Umbilical cord (tissue), 2 donors: ENCODE measurements at places on chromosomes 7 and 10. TPM values are rescaled to one million over a fixed set of nuclear protein-coding genes. Genes with fewer than 3 reads are reported as not detected.
A peak's percentile ranks its signal among the peaks of the same experiment; 100 is the strongest.

Gene TASOR2
- total RNA-seq = 40.2 TPM

Gene PTPN20
- 11.1 TPM for total RNA-seq

Gene C10orf62
- 0.96 TPM for total RNA-seq

Gene NEUROG3
- 0.48 TPM for total RNA-seq

Gene C10orf90
- total RNA-seq = 3.6 TPM

Gene TMEM236
- 1.2 TPM for total RNA-seq

GRCh38 chr10:49050906-49051305 lies 64.4 kb downstream of the VSTM4 start:
- DNase-seq = no peak

DNA sequence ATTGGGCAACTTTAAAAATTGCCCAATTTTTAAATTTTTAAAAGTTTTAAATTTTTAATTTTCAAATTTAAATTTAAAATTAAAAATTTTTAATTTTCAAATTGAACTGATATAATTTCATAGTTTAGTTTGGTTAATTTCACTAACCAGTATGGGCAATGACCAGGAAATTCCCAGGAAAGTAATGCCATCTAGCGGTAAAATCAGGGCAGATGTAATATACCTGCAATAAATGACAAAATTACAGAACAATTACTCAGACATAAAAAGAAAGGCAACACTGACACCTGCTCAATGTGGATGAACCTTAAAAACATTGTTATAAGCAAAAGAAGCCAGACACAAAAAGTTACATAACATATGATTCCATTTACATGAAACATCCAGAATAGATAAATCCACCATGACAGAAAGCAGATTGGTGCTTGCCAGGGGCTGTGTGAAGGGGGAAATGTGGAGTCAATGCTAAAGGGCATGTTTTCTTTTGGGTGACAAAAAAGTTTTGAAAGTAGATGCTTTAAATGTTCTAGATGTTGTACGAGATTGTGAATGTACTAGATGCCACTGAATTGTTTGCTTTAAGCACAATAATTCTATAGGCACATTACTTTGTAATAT lies 28.6 kb upstream of the SLC16A12 start:
- peak; percentile 60 for DNase-seq

DNA sequence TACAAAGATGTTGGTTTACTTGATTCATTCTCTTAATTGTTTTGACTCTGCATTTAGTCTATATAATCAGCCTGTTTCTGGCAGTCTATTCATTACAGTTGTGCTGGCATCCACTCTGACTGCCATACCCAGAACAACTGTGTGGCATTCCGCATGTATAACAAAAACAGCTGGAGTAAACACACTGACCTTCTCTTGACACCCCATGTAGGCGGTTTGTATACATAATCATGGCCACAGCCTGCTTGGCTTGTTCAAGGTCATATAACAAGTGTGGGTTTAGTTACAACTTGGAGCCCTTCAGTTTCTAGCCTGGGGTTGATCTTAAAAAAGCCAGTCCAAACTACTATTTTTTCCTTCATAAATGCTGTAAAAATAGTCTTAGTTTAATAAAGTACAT lies 70.9 kb downstream of the MBL2 start:
- no peak for DNase-seq

DNA sequence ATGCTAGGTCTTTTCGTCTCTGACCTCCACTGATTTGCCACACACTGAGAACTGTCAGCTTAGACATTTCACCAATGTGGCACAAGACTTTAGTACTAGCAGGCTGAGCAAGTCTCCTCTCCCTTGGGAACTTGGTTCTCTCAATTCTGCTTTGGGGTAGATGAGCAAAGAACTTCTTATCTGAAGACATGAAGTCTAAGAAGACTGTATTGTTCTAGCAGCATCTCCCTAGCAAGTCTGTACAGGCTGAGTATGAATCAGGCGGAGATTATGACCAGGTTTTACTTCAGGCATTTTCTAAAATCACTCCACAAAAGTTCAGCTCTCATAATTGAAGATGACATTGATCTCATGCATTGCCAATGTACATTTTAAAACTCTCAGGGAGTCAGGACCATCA lies 23.8 kb upstream of the STN1 start:
- DNase-seq = peak; percentile 36

DNA sequence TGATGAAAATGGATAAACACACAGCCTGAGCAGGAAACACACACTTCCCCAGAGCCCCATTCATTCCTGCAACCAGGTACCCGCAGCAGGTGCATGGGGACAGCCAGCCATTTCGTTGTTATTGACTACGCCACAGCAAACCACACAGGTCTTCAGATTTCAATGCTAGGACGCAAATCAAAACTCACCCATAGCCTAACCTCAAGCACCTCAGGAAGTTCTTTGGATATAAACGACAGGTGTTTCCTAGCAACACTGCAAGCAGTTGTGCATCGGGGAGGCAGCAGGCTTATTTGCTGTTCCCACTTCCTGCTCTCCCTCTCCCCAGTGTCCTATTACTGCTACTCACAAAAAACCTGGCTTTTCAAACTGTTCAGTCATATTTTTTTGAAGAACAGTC lies 176.5 kb upstream of the FRMD4A start:
- DNase-seq = no peak

DNA sequence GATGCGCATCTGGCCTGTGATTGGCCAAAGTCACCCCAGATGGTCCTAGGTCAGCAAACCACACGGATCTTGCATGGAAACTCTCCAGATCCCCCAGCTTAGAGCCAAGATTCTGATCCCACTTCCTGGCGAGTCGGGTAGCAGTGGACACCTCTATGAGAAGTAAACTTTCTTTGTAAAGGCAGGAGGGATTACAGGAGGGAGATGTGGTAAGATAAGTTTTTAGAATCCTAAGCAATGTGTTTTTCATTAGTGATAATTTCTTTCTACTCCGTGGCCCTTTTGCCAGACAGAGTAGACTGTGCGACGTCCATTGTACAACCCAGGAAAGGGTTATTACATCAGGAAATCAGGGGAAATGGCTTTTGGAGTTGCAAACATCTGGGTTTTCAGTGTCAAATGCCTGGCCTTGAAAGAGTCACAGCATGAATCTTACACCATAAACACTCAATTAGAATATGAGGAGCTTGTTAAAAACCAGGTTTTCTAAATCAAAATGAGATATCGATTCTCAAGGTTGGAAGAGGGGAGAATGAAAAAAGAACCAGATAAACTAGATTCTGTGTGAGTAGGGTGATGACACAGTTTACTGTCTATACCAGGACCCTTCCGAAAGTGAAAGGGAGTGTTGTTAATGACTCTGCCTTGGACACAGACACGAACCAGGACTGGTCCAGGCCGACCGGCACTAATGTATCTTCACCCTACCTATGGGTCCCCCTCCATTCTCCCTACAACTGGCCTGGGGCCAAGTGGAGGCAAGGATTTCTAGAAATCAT lies 61.9 kb upstream of the WAC start:
- DNase-seq = no peak
